ENCODE measurements at places on chromosomes 1 and 21.

- peak; percentile 27 for DNase-seq
Observed at GRCh38 chr1:10755970-10756521, 40.4 kb downstream of the CASZ1 start.

DNA sequence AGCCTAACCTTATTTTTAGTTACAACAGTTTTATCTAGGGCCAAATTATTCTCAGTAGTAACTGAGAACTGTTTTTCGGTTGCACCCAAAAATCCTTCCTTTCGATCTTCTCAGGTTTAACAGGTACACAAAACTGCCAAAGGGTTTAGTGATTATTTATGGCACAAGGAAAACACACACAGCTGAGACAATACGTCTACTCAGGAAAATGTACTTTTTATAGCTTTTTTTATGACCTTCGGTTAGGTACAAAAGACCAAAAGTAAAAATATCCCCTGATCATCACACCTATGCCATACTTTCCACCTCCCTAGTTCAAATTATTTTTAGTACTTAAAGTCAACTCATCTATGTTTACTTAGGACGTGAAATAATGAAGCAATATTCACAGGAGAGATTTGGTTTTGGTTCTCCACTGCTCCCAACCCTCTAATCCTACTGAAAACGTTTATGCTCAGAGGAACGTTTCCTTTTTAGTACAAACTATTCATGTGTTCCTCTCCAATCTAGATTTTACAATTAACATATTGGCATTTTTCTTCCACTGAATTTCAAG is 48.7 kb downstream of the TTLL7 start:
- DNase-seq, result no peak

DNA sequence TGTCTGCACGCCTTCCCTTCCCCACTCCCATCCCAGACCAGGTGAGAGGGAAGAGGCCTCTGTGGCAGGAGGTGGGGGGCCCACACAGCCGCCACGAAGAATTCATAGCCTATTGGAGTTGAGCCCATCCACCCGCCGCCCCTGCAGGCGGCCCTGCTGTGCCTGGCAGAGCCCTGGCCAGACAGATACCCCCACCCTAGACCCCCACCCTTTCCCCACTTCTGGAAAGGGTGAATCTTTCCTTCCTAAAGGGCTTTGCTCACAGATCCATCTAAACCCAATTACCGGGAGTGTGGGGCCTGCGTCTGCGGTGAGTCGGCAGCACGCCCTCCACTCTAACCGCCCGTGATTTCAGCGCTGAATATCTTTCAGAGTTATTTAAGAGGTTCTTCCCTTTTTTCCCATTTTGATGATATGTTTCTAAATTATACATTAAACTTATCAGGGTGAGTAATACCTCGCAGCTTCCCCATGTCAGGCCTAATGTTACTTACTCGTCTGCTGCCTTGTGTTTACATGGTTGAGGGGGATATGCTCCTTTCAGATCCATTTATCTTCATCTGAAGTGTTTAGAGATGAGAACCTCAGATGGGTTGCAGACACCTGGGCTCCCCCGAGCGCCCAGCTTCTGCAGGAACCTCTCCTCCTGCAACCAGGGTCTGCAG is 183.9 kb upstream of the VAMP3 start:
- no peak for DNase-seq

DNA sequence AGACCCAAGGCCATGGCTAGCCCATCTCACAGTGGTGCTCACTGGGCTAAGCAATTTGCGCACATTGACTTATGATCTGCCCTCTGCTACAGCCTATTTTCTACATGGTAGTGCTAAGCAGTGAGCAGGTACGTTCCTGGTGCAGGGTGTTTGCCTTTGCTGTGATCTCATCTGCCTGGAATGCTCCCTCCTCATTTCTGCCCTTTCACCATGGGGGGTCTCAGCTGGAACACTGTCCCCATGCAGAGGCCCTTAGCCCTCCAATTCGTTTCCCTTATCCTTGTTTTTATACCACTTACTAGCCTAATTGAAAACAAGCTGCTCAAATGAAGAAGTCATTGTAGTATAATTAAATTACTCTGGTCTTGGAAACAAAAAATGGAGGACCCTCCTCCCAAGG is 2.0 kb upstream of the B3GALT5 start:
- DNase-seq, result no peak

DNA sequence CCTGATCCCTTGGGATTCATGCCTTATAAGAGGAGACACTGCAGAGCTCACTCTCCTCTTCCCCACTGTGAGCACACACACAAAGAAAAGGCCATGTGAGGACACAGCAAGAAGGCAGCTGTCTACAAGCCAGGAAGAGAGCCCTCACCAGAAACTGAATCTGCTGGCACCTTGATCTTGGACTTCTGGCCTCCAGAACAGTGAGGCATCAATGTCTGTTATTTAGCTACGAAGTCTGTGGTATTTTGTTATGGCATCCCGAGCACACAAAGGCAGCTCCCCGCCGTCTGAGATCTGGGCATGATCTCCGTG is 47.1 kb upstream of the RPL11 start:
- no peak for DNase-seq

GRCh38 chr1:58901008-58901407 is 117.2 kb upstream of the JUN start:
- DNase-seq, result no peak

GRCh38 chr1:158818975-158819431 is 12.1 kb upstream of the MNDA start:
- DNase-seq, result no peak

- DNase-seq, result no peak
Observed at GRCh38 chr1:6884652-6885153, 99.4 kb downstream of the CAMTA1 start.

Data from stimulated activated CD4-positive, alpha-beta T cell treated with anti-CD3 and anti-CD28 coated beads, Interleukin-15, amount 100 ng/mL, for 1 hour (primary cell).